ENCODE measurements at places on chromosomes 13 and 19. TPM values are rescaled to one million over a fixed set of nuclear protein-coding genes. Genes with fewer than 3 reads are reported as not detected.

- peak overlapping the region; percentile 42 for H3K4me3 ChIP-seq
- peaks cover 59% of the 10 kb centered on the region for H3K4me1 ChIP-seq
- no peaks in the 10 kb centered on the region for H3K27me3 ChIP-seq
- peak; percentile 68 for DNase-seq
- H3K36me3 ChIP-seq, result peaks cover 39% of the 10 kb centered on the region
- peak overlapping the region; percentile 68 for H3K27ac ChIP-seq
Measured at GRCh38 chr13:98478189-98479129, 98.4 kb downstream of the STK24 start.

- no peak for DNase-seq
- H3K27me3 ChIP-seq, result no peaks in the 10 kb centered on the region
- H3K4me3 ChIP-seq, result no peak overlapping the region
- H3K36me3 ChIP-seq, result no peaks in the 10 kb centered on the region
- no peaks in the 10 kb centered on the region for H3K4me1 ChIP-seq
Measured at GRCh38 chr13:103671547-103671946, 605.3 kb upstream of the SLC10A2 start.

DNA sequence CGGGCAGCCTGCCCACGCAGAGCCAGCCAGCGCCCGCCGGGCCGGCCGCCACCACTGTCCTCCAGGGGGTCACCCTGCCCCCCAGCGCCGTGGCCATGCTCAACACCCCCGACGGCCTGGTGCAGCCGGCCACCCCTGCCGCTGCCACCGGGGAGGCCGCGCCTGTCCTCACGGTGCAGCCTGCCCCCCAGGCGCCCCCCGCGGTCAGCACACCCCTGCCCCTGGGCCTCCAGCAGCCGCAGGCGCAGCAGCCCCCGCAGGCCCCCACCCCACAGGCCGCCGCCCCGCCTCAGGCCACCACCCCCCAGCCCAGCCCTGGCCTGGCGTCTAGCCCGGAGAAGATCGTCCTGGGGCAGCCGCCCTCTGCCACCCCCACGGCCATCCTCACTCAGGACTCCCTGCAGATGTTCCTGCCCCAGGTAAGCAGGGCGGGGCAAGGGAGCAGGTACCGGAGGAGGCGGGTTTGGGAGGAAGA lies 32.3 kb upstream of the EHD2 start:
- peaks cover 18% of the 10 kb centered on the region for H3K36me3 ChIP-seq
- no peaks in the 10 kb centered on the region for H3K4me1 ChIP-seq
- no peak overlapping the region for H3K4me3 ChIP-seq

- no peak for DNase-seq
- H3K36me3 ChIP-seq, result peaks cover 8% of the 10 kb centered on the region
- no peak overlapping the region for H3K27ac ChIP-seq
- H3K4me3 ChIP-seq, result no peak overlapping the region
- no peaks in the 10 kb centered on the region for H3K27me3 ChIP-seq
- H3K4me1 ChIP-seq, result peaks cover 6% of the 10 kb centered on the region
Measured at GRCh38 chr13:100214886-100215285, 126.0 kb downstream of the PCCA start.

GRCh38 chr13:112893570-112894422 lies 75.2 kb upstream of the MCF2L start:
- H3K4me3 ChIP-seq, result no peak overlapping the region
- no peaks in the 10 kb centered on the region for H3K36me3 ChIP-seq
- no peak overlapping the region for H3K27ac ChIP-seq
- H3K4me1 ChIP-seq, result peaks cover 2% of the 10 kb centered on the region
- peak; percentile 70 for DNase-seq

DNA sequence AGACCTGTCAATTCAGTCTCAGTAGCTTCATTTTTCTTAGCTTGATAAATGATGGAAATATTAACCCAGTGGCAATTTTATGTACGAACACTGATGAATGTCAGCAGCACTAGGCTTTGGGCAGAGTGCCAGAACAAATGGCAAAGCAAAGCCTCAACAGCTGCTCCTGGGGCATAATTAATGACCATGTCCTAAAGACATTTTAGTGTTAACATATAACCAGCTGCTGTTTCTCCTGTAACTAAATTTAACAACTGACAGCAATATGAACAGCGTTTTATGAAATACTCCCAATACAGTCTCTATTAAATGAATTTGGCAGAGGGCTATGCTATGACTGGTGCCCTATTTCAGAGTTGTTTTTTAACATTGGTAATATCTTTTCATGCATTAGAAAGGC lies 47.1 kb downstream of the ZNF568 start:
- H3K4me3 ChIP-seq, result no peak overlapping the region
- no peaks in the 10 kb centered on the region for H3K36me3 ChIP-seq
- no peak overlapping the region for H3K27ac ChIP-seq
- DNase-seq, result no peak

- no peak overlapping the region for H3K4me3 ChIP-seq
- H3K27ac ChIP-seq, result no peak overlapping the region
- H3K27me3 ChIP-seq, result no peaks in the 10 kb centered on the region
- no peak for DNase-seq
Measured at GRCh38 chr13:84050536-84050935, 168.3 kb upstream of the SLITRK1 start.

DNA sequence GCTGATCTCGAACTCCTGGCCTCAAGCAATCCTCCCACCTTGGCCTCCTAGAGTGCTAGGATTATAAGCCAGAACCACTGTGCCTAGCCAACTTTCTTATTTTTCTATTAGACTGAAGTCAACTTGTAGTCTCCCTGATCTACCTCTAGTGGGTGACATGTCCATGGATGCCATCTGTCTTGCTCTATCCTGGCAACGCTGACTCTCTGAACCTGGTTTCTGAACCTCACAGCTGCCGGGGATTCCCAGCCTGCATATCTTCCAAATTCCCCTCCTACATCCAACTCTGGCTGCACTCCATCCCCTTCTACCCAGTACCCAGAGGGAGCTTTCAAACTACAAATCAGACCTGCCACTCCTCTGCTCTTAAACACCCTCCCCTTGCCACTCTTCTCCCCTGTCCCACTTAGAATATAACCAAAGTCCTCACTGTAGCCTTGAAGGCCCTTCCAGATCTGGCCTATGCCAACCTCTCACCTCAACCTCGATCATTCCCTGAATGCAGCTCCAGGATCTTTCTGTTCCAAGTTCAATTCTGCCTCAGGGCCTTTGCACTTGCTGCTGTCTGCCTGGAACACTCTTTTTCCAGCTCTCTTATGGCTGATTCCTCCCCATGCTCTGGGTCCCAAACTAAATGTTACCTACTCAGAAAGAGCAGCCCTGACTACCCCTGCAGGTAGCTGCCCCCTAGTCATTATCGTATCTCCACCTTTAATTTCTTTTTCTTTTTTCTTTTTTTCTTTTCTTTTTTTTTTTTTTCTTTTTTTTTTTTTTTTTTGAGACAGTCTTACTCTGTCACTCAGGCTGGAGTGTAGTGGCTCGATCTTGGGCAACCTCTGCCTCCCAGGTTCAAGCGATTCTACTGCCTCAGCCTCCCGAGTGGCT lies 2.2 kb downstream of the CLIP3 start:
- no peaks in the 10 kb centered on the region for H3K27me3 ChIP-seq
- no peak overlapping the region for H3K4me3 ChIP-seq
- no peak for DNase-seq
- peak overlapping the region; percentile 41 for H3K27ac ChIP-seq
- H3K4me1 ChIP-seq, result peaks cover 15% of the 10 kb centered on the region

The FAM216B gene
- not detected for total RNA-seq

The CTXN1 gene
- total RNA-seq, result 2.0 TPM

All from activated CD4-positive, alpha-beta T cell treated with anti-CD3 and anti-CD28 coated beads, Interleukin-2, amount 10 ng/mL, durations not matched to agents 24 days and 14 days (primary cell).